ENCODE measurements at places on chromosomes 4 and X.

DNA sequence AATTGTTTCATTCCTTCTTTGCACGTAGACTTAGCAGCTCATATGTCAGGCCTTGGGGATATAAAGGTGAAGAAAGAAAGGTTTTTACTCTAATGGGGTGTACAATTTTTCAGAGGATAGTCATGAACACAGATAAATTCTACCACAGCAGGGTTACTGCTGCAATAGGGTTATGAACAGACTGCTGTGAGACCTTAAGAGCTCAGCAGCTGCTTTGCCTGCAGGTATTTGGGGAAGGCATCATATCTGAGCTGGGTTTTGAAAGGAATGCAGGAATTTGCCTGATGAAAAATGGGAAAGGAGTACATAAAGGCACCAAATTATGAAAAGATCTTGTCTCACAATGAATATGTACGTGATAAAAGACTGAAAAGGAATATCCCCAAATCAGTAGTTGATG, 128.9 kb downstream of the CEP135 start:
- DNase-seq = no peak

DNA sequence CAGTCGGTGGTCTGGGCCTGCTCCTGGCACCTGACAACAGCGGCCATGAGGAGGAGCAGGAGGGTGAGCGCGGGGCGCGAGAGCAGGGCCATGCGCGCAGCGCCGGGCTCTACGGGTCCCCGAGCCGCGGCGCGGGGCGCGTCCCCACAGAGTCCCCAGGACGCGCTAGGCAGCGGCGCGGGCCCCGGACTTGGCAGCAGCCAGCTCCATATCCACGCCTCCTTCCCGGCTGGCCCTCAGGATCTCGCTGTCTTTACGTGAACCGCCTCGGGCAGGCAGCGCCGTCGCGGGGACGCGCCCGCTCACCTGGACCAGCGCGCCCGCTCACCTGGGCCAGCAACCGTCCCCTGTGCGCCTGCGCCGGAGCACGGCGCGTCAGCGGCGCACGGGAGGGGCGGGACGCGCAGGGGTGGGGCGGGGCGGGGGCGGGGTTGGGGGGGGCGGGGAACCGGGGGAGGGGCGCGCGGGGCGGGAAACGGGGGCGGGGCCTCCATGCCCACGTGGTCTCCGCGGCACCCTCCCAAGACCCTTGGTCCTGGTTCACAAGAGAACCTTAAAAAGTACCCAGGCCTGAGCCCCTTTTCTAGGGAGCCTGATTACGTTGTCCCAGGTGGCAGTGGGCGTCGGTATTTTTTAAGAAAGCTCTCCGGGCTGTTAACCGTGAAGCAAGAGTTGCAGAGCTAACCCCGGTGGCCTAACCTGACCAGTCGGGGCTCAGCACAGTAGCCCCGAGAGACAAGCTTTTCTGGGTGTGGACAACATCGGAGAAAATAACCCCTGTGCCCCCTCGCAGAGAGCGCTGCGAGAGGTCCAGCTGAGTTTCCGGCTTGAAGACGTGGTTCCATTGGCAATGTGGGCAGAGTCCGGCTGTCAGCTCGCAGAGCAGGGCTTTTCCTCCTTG, at the start of gene PLA2G12A:
PLA2G12A (minus strand) TSS at position 353 of the 901 bp plus-strand sequence; CDS start at position 92, 261 bp downstream.
- DNase-seq = peak; percentile 86

DNA sequence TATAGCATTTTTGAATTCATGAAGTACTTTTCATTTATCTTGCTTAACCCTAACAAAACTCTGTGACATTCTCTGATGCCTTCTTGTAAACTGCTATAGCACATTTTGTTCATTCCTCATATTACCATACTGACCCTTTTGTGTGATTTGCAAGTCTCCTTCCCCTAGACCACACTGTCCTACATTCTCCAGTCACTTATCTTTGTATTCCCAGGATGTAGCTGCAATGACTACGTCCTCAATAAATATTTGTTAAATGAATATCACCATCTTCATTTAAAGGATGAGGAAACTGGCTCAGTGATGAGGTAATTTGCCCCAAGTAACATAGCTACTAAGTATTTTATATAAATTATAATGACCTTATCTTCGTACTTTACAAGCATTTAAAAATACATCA, 11.9 kb downstream of the HUWE1 start:
- no peak for DNase-seq

DNA sequence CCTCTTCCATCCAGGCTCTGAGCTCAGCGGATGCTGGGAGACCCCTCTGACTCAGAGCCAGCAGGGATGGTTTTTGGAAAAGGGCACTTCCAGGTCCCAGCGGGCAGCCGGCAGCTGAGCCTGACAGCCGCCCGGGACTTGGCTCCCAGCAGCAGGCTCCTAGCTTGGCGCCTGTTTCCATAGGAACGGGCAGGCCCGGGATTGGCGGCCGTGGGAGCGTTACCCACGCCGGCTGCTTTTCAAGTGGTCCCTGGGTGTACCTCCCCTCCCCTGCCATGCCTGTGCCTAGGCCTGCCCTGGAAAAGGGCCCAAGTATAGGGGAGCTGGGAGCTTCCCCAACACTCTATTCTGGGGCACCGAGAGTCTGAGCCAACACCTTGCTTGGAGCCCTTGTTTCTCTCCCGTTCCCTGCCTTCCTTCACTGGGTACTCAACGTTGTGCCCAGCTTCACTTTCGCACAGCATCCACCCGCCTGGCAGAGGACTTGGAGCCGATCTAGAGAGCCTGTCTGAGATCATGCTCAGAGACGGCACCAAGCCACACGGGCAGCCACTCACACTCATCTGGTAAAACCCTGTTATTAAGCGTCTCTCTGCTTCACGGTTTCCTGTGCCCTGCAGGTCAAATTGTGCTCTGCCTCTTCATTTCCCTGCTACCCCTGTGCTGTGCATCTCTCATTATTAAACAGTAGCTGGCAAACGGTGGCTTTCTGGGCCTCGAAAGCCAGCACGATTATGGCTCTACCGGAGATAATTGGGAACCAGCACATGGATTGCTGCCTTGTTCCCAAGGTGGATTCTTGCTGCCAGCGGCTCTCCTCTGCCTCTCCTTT, 521.5 kb downstream of the BCOR start:
- no peak for DNase-seq

DNA sequence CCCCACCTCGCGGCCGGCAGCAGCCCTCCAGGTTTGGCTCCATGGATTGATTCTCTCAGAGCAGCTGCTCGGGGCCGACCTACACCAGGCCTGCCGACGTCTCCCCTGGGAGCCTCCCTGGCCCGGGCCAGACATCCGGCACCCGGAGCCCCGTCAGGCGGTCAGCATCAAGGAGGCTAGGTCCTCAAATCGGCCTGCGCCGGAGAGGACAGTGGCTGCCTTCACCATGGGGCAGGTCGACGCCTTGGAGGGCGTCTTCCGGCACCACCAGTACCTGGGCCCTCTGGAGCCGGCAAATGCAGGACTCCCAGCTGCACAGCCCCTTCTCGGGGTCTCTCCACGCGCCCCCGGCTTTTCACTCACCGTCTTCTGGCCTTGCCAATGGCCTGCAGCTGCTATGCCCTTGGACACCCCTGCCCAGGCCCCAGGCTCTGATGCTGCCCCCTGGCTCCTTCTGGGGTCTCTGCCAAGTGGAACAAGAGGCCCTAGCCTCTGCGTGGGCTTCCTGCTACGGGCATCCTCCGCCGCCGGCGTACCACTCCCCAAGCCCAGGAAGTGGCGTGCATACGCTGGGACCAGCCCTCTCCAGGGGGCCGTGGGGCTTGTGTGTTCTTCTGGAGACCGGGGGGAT, 341.8 kb downstream of the MAGEB5 start:
- DNase-seq = no peak

DNA sequence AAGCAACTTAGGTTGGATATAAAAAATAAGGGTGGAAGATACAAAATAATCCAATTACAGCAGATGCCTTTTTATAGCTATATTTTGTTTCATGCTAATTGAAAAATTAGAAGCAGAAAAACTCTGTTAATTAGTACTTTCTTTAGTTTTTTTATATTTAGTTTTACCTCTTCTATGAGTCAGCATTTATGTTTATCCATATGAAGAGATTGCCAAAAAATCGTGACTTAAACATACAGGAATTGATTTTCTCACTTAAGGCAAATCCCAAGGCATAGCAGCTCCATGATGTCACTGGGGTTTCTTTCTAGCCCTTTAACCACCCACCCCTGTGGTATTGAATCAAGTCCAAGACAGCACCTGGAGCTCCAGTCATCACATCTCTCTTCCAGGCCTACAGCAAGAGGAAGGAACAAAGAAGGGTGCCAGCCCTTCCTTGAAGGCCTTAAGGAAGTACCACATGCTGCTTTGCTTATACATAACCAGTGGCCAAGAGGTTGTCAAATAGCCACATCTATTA, 365.8 kb upstream of the TENM3 start:
- no peak for DNase-seq

DNA sequence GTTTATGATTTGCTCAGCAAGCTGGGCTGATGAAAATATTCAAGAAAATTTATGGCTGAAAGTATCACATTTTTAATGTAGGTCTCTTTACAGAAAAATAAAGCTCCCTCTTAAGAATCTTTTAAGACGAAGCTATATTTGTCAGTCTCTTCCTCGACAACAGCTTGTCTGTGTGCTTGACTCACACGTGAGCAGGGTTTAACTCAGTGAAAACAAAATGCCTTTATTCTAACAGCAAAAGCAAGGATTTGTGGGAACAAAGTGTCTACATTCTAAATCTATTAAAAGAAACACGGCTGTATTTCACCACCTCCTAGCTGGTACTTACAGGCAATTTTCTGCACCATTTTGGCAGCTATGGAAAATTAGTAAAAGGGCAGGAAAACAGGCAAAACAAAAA, 75.5 kb downstream of the NYX start:
- no peak for DNase-seq

- DNase-seq = no peak
Observed at GRCh38 chr4:13478707-13479106, 5.4 kb downstream of the RAB28 start.

- no peak for DNase-seq
Observed at GRCh38 chrX:31039327-31039711, 32.5 kb downstream of the FTHL17 start.

DNA sequence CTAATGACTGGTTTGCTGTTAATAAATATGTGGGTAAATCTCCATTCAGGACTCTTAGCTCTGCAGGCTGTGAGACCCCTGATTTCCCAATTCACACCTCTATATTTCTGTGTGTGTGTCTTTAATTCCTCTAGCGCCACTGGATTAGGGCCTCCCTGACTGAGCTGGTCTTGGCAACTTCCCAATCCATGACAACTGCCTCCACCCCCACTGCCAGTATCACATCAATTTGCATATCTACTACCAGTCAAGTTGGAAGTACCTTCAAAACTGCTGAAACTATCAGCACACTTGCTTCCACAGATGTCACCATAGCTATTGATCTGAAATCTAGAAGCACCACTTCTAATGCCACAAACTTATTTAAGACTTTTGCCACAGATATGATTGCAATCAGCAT, 27.6 kb downstream of the OPRPN start:
- no peak for DNase-seq

DNA sequence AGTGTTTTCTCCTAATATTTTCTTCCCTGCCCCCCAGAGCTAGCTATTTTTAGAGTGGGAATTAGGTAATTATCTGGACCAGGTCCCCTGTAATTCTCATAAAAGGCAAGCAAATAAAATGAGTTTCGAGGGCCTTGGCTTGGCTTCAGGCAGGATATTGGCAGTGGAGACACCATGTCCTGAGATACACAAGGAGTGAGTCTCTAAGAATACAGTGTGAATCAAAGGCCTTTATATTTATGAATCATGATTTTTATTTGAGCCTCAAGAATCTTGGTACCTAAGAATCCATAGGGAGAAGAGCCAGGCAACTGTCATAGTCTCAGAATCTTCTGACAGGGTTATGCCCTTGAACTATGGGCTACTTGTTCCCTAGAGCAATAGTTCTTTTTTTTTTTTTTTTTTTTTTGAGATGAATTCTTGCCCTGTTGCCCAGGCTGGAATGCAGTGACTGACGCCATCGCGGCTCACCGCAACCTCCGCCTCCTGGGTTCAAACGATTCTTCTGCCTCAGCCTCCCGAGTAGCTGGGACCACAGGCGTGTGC, 205.4 kb downstream of the LDB2 start:
- DNase-seq = peak; percentile 17

GRCh38 chrX:84709987-84710386, 207.7 kb upstream of the HDX start:
- DNase-seq = no peak

DNA sequence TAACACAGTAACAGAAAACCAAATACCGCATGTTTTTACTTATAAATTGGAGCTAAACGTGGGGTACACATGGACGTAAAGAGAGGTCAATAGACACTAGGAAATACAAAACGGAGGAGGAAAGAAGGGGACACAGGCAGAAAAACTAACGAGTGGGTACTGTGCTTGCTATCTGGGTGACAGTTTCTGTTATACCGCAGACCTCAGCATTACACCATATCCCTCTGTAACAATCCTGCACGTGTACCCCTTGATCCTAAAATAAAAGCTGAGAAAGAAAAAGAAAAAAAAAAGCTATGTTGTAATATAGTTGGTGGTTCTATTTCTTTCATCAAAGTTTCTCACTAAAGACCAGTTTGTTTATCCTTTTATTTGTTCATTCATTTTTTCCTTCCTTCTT, 47.9 kb upstream of the UNC5C start:
- DNase-seq = no peak

GRCh38 chr4:8351931-8352367, 82.4 kb downstream of the HTRA3 start:
- peak; percentile 95 for DNase-seq

- DNase-seq = no peak
Observed at GRCh38 chr4:5962416-5962815, 55.8 kb downstream of the C4orf50 start.

GRCh38 chrX:1242891-1243402, 25.7 kb upstream of the CSF2RA start:
- DNase-seq = no peak

DNA sequence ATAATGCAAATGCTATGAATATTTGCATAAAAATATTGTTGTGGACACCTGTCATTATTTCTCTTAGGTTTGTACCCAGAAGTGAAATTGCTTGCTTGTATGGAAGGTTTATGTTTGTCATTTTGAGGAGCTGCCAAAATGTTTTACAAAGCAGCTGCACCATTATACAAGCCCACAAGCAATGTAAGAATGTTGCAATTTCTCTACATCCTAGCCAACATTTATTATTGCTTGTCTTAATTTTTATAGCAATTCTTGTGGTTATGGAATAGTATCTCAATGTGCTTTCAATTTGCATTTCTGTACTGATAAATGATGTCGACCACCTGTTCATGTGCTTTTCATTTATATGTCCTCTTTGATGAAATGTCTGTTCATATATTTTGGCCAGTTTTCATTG, 18.7 kb upstream of the RBMX start:
- no peak for DNase-seq

- DNase-seq = no peak
Observed at GRCh38 chr4:155495572-155496293, 119.0 kb upstream of the MAP9 start.

DNA sequence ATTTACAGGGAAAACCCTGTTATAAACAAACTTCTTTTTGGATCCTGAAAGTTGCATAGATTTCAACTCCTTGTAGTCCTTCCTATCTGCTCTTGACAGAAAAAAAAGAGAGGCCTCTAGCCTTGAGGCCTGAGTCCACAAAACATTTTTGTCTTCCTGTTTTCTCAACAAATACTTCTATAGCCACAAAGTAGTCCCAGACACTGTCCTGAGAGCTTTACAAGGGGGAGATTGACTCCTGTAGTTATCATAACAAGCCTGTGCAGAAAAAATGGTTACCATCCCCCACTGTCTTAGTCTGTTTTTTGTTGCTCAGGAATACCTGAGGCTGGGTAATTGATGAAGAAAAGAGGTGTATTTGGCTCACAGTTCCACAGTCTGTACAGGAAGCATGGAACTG, 35.2 kb downstream of the PCDH7 start:
- no peak for DNase-seq

Measured in LNCaP clone FGC (cell line).